ENCODE measurements at places on chromosomes 11 and 22. TPM values are rescaled to one million over a fixed set of nuclear protein-coding genes. Genes with fewer than 3 reads are reported as not detected.

Gene KRTAP5-9
- polyA plus RNA-seq = not detected

Gene C11orf91
- polyA plus RNA-seq = not detected

Gene CECR2
- 0.36 TPM for polyA plus RNA-seq

Gene WT1
- polyA plus RNA-seq = 20.0 TPM

Gene ANO3
- polyA plus RNA-seq = 0.03 TPM

Gene MMP8
- polyA plus RNA-seq = not detected

Gene SLC22A12
- not detected for polyA plus RNA-seq

Gene TENM4
- polyA plus RNA-seq = not detected

Gene OR56A1
- polyA plus RNA-seq = not detected

Gene TRIM51
- polyA plus RNA-seq = not detected

Gene SLC22A9
- polyA plus RNA-seq = not detected

Gene OR2D2
- not detected for polyA plus RNA-seq

Gene ANGPTL5
- polyA plus RNA-seq = not detected

Gene SNX19
- polyA plus RNA-seq = 15.7 TPM

Gene DNAJB13
- polyA plus RNA-seq = 0.04 TPM

Gene CSRP3
- polyA plus RNA-seq = not detected

Gene SLC1A2
- polyA plus RNA-seq = not detected

Gene PNPLA5
- not detected for polyA plus RNA-seq

Gene SLC37A2
- polyA plus RNA-seq = 1.0 TPM

Gene BEST1
- polyA plus RNA-seq = 1.3 TPM

Gene MPZL3
- 0.97 TPM for polyA plus RNA-seq

Gene OR5B21
- not detected for polyA plus RNA-seq

All from K562 (cell line).